NCI-H1417 (cell line): ENCODE measurements at places on chromosomes 16 and 17.
A peak's percentile ranks its signal among the peaks of the same experiment; 100 is the strongest.

GRCh38 chr16:783404-784161 is 4.6 kb downstream of the RPUSD1 start:
- no peak for DNase-seq

- no peak for DNase-seq
Observed at GRCh38 chr17:42530952-42531454, 5.0 kb upstream of the NAGLU start.

GRCh38 chr16:86984991-86985647 is 332.1 kb downstream of the C16orf95 start:
- DNase-seq, result no peak

DNA sequence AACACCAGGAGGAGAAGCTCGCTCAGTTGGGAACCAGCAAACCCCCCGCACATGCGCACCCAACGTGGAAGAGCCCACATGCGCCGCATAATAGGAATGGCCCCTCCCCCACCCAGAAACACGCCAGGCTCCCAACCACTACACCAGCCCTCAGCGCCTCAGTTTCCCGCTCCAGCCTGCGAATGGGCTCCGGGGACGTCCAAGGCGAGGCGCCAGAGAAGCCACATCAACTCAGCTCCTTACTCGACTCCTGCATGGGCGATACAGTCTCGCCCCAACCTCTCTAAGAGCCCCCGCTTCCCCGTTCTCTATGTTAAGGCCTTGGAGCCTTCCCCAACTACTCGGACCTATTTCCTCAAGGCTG is 504 bp downstream of the SRSF1 start:
- peak; percentile 90 for DNase-seq

- no peak for DNase-seq
Observed at GRCh38 chr16:30923554-30924075, at the start of gene FBXL19. Gene FBXL19, plus strand, starts transcription at chr16:30923572. Its CDS starts 2,183 bp downstream, at chr16:30925755.

GRCh38 chr16:54178478-54178976 is 108.1 kb downstream of the IRX3 start:
- DNase-seq, result peak; percentile 76

DNA sequence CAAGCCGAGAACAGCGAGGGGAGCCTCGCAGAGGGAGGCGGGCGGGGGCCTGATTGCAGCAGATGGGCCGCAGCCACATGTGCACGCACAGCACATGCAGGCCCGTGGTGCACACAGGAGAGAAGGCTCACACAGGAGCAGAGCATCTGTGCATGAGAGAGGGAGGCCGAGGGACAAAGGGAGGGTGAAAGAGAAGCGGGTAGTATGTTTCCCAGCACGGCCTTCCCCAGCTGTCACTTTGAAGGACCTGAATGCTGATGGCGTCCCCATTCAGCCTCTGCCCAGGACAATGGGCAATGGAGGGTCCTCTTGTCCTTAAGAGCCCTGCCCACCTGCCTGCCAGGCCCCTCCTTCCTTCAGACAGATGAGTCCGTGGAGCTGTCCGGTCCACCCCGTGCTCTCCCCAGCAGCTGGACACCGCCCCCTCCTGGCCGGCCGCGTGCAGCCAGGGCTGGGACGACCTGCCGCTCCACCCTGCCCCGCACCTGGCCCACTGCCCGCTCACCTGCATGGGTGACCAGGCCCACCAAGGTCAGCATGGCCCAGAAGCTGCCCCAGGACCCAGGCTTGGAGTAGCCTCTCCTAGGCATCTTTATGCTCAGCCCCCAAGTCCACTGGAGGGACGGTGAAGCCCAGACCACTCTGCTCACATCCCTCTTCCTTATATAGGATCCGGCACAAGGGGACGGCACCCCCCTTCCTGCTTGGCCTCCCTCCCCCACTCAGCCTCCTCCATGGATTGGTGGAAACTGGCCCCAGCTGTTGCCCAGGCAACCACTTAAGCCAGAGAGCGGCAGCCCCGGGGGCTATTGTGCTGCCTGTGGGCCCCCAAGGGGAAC is at the start of gene BTBD17:
TSS of gene BTBD17 (minus strand) at position 639 of the 839 bp plus-strand sequence. CDS start at position 590, 49 bp downstream.
- DNase-seq, result peak; percentile 91

DNA sequence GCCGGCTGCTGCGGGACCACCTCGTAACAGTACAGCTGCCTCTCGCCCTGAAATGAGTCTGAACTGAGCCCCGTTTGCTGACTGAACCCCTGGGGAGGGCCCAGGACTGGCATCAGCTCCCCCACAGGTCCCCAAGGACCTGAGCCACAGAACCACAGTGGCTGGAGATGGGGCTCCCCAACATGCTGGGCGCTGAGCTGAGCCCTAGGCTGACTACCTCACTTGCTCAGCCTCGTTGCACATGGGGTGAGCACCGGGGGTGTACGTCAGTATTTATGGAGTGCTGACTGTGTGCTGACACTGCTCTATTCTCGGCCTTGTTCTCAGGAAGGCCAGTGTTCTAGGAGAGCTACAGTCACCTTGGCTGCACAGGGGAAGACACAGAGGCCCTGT is 6.6 kb upstream of the VASN start:
- no peak for DNase-seq

GRCh38 chr17:81865733-81866439 is 5.3 kb downstream of the ARHGDIA start:
- DNase-seq, result no peak

GRCh38 chr16:76346210-76346609 is 69.0 kb downstream of the CNTNAP4 start:
- no peak for DNase-seq

- DNase-seq, result no peak
Observed at GRCh38 chr16:13660807-13661206, 259.1 kb upstream of the ERCC4 start.

- no peak for DNase-seq
Observed at GRCh38 chr17:71486261-71486660, 634.6 kb upstream of the SOX9 start.

GRCh38 chr17:320809-321385 is 31.7 kb downstream of the RPH3AL start:
- no peak for DNase-seq

GRCh38 chr17:2737693-2738092 is 11.8 kb downstream of the CCDC92B start:
- no peak for DNase-seq

DNA sequence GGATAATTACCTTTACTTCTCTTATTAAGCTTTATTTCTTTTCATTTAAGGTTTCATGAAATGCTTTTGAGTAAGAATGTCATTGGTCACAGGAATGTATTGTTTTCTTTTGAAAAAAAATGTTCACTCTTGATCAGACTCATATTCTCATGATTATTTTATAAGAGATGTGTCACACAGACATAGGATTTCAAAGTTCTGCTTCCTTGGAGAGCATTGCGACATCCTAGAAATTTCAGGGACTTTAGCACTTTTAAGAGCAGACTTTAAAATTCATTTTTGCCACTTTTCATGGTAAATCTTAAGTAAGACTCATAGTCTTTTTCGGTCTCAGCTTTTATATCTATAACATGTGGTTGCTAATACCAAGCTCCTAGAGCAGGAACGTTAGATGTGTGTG is 314.7 kb downstream of the CDH8 start:
- no peak for DNase-seq

DNA sequence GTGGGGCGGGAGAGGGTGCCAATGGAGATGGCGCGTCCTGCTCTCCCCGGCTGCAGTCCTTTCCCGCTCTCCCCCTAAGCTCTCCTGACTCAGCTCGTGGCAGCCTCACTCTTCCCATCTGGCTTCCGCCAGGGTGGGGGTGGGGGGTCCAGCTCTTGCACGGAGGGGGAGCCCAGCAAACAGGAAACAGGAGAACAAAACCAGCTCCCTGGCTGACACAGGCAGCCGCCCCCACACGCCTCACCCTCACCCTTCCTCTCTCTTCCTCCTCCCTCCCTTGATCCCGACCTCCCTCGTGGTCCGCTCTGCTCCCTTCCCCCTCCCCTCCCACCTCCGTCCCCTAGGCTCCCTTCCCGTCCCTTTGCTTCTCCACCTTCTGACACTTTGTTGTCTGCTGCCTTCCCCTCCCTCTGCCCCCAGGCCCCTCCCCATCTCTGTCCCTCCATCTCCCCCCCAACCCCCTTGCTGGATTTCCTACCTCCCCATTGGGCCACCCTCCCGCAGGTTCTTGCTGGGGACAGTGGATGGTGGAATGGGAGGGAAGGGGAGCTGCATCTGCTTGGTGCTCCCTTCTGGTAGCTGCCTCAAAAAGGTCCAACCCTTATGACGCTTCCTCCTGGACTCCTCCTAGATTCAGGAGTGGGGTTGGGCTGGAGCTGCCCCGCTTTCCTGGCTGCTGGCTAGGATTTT is 23.7 kb downstream of the ARHGAP23 start:
- no peak for DNase-seq

- DNase-seq, result no peak
Observed at GRCh38 chr16:68629351-68629910, 15.7 kb upstream of the CDH3 start.

- DNase-seq, result no peak
Observed at GRCh38 chr17:76948726-76949342, 80.6 kb downstream of the MGAT5B start.

DNA sequence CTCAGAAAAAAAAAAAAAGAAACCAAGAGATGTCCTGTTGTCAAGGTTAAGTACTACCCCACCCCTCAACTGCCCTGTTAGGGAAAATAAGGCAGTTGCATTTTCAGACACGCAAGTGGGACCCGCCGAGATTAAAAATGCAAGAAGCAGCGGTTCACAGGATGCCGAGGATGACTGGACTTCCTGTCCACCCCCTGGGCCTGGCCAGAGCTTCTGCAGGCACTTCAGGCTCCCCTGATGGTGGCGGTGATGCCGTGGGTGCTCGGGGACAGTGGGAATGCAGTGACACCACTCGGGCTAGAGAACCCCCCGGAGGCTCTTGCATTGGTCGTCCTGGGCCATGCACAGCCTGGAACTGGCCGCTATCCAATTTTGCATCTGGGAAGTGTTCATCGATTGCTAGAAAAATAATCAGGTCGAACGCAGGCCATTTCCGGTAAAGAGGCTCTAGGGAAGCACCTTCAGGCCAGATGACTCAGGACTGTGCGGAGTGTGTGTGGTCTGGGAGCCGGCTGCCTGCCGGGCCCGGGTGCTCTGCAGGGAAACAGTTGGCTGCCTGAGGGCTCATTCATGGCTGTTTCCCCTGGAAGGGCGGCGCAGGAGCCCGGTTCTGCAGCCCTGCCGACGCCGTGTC is 13.4 kb upstream of the CRISPLD2 start:
- DNase-seq, result no peak

DNA sequence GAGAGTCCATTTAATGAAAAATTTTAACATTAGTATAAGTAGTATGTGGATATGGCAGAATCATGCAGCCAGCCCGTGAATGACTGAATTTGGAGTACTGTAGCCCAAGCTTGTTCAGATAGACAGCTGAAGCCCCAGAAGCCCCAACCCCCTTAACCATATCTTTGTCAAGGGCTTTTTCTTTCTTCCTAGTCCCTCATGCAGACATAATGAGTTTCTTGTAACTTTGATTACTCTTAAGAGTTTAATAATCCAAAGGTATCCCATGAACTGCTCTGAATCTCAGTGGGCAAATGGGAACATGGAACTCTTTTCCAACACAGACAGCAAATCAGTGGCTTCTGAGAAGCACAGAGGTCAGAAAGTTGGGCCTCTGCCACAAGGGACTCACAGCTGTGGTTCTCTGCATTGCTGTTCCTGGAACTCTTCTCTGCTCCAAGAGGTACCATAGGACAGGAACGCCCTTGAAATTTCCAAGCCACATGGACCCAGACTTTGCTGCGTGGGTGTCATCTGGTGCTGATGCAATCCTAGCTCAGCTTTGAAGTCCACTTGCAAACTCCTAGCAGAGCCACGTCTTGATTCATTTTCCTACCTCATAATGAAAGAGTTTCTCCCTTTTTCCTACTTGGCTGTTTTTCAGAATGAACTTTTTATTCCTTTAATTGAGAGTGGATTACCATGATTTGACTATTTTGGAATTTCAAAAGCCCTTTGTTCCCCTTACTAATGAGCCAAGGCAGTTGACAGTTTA is 18.1 kb downstream of the LYRM1 start:
- no peak for DNase-seq

GRCh38 chr17:13346081-13346533 is 255.6 kb downstream of the HS3ST3A1 start:
- no peak for DNase-seq

DNA sequence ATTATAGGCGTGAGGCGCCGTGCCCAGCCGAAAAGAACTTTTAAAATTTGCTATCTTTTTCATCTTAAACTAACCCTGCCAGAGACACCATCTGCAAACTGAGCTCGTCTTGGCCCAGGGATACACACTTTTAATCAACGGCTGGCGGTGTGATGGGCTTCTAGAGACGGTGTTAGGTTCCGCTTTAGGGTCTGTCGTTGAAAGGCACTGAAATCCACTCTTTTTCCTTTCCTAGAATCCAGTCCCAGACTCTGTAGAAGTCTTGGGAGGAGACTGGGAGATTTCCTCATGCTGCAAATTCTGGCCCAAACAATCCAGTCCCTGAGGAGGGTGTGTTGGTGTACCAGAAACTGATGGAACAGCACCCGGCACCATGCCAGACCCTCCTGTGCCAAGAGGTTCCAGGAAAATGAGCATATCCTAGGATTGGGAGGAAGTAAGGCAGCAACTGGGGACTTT is 52.0 kb upstream of the TEX2 start:
- no peak for DNase-seq

- no peak for DNase-seq
Observed at GRCh38 chr17:78374631-78375274, 3.7 kb upstream of the PGS1 start.

DNA sequence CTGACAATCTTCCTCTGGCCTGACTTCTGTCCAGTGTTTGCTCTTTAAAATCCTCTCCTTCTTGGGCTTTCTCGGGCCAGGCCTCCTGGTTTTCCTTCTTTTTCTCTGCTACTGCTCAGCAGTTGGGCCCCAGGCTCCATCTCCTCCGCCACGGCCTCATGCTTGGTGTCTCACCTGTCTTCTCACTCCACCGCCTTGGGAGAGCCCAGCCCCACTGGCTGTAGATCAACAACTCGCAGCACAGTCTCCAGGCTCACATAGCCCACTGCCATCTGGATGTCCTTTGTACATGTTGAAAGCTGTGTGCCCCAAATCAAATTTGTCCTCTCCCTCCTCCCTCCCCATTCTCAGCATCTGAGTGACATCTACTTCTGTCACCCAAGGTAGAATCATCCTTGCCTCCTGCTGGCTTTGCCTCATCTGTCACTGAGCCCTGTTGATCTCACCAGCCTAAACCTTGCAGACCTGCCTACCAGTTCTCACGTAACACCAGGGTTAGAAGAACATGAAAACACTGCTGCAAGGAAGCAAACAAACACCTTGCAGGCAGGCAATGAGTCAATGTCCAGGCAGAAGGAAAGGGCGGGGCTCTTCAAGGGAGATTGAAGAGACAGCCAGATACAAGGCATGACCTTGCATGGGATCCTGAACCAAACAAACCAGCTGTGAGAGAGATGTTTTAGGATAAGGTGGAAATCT is 103.2 kb upstream of the SMURF2 start:
- no peak for DNase-seq

- no peak for DNase-seq
Observed at GRCh38 chr16:72508191-72508590, 336.2 kb upstream of the PMFBP1 start.
